HFF-Myc (cell line): ENCODE measurements at places on chromosomes 3 and 15.

GRCh38 chr3:63228677-63229076 is 49.4 kb upstream of the SYNPR start:
- DNase-seq: peak; percentile 20

DNA sequence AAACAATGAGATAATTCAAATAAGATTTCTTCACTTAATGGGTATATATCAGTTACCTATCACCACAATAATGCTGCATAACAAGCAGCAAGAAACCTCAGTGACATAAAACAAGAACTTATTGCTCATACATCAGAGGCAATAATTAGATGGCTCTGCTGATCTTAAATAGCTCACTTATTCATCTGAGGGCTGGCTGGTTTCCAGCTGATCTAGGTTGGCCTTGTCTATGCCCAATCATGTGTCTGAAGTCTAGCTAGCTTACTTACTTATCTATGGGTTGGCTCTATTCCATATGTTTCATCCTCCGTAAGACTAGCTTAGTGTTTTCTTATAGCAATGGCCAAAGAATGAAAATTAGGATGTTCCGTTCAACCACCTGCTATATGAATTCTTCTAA is 109.4 kb upstream of the AGTR1 start:
- DNase-seq: no peak

DNA sequence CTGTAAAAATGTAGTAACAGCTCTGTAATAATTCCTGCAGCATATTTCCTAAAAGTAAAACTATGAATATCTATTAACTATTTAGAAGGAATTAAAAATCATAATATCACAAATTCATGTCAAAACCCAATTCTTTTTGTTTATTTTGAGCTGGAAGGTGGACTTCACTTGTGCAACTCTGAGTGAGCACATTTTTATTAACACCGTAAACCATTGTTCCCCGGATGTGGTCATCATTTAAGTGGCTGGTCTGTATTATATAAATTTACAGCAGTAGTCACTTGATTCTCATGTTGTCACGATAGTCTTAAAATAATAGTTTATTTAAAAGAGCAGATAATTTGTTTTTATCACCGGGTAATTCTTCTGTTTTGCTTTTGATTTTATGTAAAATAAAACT is 43.0 kb upstream of the UTS2B start:
- no peak for DNase-seq

DNA sequence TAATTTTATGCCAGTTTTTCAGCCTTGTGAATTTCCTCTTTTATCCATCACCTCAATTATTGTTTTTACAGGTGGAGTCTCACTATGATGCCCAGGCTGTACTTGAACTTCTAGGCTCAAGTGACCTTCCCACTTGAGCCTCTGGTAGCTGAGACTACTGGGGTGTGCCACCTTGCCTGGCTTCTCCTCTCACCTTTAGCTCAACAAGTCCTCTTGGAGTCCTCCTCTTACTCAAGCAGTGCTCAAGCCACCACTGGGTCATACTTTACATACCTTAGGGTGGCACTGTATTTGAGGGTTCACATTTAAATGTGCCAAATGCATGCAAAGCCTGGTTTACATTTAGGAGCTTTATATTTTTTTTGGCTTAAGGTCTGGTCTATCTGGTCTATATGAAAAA is 350.1 kb upstream of the MCTP2 start:
- DNase-seq: no peak

DNA sequence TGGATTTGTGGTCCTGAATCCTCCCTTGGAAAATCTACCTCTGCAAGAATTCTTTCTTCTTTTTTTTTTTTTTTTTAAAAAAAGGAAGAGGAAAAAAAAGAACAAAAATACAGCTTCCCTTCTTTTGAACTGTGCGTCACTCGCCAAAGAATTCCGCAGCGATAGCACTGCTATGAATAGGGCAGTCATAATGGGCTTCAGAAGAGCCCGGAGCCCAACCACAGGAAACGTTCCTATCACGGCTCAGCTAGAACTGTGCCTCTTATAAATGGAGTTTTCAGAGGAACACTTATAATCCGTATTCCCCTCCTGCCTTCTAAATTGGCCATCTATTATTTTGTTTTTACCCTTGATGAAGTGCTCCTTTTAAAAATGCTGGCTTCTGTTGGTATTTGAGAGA is 227.7 kb downstream of the ADAMTS17 start:
- no peak for DNase-seq

DNA sequence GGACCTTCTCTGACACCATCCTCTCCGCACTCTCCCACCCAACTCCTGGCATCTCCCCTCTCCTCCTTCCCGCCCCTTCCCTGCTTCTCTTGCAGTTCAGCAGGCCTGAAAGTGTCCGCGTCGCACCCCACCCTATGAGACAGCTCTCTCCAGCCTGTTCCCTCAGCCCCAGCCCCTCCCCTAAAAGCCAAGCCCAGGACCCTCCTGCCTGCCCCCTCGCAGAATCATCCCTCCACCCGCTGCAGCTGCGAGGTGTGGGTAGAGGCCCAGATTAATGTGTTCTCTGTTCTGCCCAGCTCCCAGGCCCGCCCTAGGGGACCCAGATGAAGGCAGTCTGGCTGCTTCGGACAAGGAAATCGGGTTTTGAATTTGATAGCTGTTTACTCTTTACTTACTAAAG is 410 bp downstream of the PRR23E start:
- no peak for DNase-seq

DNA sequence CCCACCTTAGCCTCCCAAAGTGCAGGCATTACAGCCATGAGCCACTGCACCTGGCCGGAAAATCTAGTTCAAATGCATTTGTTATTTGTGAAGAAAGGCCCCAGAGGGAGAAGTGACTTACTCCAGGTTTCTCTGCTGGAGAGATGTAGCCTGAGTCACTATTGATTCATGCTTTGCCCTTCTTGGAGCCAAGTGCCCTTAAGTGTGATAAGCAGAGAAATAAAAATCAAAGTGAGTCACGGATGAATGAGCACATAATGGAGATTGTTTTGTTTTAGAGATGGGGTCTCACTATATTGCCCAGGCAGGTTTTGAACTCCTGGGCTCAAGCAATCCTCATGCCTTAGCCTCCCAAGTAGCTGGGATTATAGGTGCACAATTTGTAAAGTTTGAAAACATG is 33.1 kb downstream of the CDC25A start:
- DNase-seq: peak; percentile 20

GRCh38 chr15:55873024-55873720 is 120.2 kb downstream of the NEDD4 start:
- no peak for DNase-seq

DNA sequence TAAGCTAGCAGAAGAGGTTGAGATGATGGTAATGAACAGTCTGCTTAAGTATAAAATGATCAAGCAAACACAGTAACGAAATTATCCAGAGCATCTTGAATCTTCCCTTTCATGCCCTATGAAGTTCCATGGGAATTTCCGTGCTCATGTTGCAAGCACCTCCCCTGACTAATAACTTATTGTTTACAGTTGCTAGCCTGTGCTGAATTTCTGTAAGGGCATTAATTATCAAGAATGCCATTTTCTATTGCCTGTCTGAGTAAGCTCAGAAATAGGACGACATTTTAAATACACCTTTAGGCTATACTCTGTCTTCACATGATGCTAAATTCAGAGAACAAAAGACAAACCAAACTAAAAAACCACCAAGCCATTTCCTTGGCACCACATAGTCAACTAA is 257.5 kb upstream of the LRTM1 start:
- peak; percentile 50 for DNase-seq

DNA sequence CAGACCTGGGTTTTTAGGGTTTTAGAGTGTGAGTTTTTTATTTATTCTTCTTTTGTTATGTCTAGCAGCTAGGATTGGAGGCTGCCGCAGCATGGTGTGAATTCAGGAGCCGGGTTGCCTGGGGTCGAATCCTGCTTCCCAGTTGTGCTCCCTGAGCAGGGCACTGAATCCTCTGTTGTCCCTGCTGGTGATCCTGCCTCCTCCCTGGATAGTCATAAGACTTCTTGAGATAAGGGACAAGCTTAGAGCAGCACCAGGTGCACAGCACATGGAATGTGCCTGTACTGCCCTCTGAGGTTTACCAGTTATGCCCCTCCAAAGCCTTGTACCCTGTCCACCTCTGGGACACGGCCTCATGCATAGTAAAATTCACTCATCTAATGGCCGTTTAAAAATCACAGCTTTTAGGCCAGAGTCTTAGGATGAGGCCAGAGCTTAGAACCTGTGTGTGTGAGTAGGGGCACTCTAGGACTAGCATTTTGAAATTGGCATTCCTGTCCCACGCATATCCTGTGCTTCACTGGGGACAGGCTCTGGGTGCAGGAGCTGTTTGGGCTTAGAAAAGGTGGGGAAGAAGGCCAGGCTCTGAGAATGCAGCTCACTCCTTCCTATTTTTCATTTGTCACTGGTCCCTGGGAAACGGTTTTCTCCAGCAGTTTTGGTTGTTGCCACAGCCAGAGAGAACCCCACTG is 47.7 kb downstream of the CHCHD6 start:
- no peak for DNase-seq

- DNase-seq: peak; percentile 95
Observed at GRCh38 chr3:27533718-27534573, 49.8 kb upstream of the SLC4A7 start.

GRCh38 chr15:38229705-38230310 is 22.8 kb upstream of the SPRED1 start:
- no peak for DNase-seq

DNA sequence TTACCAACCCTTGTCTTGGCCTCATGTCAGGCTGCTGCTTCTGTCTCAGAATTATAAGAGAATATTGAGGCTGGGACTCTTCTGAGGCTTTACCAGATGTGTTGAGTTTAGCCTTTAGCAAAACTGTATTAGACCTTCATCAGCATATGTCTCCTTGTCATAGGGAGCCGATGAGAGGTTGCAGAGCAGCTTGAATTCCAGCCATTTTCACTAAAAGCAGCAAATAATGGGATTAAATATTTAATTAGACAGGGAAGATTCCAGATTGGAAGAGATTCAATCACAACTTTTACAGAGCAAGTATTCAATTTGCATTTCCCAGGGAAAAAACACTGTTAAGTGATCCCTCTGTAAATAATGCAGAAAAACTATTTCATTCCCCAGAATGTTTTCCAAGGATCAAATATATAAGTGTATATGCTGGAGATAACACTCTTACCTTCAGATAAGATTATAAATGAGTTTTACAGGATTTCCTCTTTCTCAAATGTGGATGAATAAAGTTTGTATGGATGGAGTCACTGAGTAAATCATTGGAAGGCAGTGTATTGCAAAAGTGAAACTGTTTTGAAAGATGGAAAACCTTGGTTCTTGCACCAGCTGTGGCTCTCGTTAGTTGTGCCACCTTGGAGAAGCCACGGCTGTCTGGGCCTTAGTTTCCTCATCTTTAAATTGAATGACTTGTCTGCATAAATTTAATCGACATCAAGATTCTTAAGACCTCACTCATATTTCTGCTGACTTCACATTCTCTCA is 466.4 kb upstream of the SGO1 start:
- no peak for DNase-seq

DNA sequence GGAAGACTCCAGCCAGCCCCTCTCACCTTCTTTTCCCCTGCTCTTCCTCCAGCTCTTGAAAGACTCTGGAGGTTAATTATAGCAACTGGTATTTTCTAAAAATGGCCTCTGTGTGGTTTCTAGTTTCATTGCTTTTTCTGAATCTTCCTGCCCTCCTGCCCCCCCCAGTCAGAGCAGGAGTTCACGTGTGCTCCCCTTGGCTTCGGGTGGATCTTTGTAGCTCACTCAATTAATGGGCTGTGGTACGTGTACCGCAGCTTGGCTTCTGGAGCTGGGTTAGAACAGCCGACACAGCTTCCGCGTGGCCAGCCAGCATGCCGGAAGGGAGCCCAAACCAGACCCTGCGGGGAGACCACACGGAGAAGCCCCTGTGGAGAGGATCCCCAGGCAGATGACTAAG is 31.5 kb downstream of the TM2D3 start:
- no peak for DNase-seq

DNA sequence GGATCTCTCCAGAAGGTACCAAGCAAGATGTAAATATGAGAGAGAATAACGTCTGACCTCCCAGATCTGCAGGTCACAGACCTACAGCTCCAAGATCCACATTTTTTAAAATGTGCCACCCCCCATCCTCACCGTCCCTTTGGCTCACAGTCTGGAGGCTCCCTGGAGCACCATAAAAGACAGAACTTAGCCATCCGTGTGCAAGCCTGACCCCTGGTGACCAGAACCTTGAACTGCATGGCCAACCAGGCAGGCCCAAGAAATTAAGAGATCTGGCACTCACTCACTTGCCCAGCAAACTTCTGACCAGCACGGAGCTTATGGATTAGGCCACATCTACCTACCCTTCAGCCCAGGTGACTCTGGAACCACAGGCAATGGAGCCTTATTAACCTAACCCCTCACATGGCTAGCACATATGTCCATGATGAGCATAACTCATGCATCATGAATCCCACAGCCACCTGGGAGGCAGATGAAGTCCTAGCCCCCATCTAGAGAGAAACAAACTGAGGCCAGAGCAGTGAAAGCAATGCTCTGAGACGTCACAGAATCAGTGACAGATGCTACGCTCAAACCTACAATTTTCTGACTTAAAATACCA is 275.3 kb downstream of the UACA start:
- no peak for DNase-seq

DNA sequence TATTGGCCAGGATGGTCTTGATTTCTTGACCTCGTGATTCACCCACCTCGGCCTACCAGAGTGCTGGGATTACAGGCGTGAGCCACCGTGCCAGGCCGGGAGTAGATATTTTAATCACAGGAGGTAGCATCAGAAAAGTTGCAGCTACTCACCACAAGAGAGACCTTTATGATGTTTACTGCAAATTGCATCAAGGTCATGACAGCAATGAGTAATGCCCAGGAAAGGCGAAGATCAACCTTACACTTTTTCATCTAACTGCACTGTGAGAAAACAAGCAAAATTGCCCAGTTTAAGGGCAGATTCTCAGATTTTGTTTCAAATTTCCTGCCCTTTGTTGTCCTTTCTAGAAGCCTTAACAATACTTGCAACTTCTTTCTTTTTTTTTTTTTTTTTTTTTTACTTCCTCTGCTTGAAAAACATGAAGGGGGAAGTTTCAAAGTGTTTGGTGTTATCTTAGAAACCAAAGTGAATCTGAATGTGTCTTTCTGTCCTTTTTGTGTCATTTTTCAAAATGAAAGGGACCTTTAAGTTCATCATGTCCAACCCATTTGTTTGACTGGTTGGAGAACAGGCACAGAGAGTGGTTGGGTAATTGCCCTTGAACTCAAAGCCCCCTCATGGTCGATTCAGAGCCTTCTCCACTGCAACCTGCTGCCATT is 25.0 kb downstream of the TGFBR2 start:
- DNase-seq: no peak
